Stimulated activated CD8-positive, alpha-beta memory T cell treated with anti-CD3 and anti-CD28 coated beads, Interleukin-7, amount 100 ng/mL, for 1 hour (primary cell): ENCODE measurements at places on chromosomes 1 and 21.

DNA sequence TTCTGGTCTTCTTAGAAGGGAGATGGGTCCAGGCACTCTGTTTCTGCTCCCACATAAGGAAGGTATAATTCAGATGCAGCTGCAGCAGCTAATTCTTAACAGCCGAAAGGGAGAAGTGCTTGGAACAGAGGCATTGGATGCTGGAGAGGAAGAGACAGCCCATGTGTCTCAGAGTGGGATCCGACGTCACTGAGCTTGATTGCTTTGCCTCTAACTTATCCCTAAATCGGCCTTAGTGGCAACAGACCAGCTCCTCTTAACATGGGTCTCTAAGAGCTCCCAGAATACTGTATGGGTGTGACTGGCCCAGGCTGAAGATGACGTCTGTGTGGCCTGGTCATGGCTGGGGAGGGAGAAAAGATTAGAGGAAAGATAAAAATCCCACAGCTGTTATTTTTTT is 40.7 kb upstream of the KCND3 start:
- DNase-seq: no peak

DNA sequence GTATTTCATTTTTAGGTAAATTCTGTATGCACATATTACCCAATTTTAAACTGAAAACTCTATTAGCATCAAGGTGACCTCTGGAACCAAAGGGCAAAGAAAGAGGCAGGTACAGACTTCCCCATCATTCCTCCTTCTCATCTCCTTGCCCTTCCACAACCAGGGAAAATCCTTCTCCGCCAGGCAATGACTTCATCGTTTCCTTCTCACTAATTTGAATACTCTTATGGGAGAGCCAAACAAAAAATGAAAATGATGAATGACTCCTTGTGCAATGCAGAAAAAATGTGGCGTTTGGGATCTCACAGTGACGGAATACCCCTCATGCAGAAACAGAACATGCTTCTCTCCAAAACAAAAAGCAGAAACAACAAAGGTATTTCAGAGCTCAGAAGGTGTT is 83.7 kb downstream of the HLCS start:
- no peak for DNase-seq

GRCh38 chr1:114087495-114087894 is 66.2 kb downstream of the SYT6 start:
- no peak for DNase-seq

DNA sequence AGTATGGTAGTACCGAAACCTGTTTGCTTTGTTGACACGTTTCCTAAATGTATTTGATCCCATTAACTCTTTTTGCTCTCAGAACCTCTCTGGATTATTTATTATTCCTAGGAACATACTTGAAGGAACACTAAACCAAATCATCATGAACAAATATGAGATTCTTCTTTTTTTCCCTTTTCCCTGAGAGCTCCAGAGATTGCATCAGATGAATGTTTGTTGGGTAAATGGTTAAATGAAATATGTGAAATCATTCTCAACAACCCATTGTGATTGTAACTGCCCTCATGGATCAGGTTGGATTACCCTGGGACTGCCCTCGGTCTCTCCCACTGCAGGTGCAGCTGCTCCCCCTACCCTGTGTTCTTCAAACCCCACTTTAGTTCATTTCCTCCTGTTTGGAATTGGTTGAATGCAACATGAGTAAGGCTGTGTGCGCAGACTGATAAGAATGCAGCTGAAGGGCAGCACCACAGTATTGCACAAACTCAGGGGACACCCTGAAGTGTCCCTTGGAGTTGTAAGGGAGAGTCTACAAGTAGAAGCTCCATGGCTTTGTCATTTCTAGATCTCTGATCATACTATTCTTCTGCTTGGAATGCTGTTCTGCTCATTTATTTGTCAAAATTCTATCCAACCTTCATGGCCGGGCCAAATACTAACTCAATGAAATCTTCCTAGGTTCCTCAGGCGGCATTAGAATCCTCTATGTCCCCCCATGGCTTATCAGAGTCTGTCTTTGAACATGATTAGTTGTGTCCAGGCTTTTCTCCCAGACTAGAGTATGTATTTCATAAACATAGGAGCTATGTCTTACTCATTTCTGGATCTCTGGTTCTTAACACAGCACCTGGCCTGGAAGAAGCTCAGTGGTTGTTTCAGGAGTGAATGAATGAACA is 47.1 kb upstream of the NEK2 start:
- DNase-seq: no peak

- DNase-seq: peak; percentile 11
These were observed 24.4 kb upstream of the CLDN14 start for GRCh38 chr21:36504067-36505058.

GRCh38 chr1:167714098-167714438 is 7.7 kb upstream of the MPZL1 start:
- DNase-seq: no peak

- no peak for DNase-seq
These were observed 12.4 kb downstream of the IPO9 start for GRCh38 chr1:201841265-201841912.
